ENCODE measurements at places on chromosomes 4 and X.

DNA sequence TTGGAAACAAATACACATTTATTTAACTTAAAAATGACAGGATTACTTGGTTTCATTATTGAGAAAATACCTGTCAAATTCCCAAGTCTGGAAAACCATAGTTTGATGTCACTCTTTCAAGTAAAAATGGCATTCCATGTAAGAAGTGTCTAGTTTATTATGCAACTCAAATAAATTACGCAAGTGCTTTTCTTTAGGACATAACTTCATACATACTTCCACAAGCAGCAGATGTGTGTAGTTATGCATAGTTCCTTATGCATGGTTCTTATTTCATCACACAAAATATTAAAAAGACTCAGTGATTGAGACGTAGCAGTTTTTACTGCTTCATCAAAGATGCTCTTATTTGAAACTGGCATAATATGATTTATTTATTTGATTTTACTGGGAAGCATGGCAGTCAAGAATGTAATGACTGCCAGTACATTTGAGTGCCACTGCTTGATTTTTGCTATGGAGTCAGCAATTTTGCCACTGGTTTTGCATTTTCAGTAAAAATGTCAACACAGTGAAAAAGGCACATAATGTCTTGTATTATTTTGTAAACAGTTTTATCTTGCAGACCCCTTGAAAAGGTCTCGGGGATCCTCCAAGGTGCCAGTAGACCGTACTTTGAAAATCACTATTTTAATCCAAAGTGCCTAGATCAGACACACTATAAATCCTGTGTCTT lies 62.1 kb downstream of the CLCN3 start:
- no peak for DNase-seq

DNA sequence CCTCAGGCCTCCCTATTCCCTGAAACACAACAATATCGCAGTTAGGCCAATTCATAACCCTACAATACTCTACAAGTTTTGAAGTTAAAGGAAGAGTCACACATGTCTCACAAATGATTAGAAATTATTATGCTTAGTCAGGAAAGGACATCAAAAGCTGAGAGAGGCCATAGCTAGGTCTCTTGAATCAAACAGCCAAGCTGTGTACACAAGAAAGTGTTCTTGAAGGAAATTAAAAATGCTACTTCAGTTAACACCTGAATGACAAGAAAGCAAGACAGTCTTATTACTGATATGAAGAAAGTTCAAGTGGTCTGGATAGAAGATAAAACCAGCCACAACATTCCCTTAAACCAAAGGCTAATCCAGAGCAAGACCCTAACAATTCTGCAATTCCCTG lies 23.6 kb upstream of the GUCY1A1 start:
- DNase-seq = no peak

DNA sequence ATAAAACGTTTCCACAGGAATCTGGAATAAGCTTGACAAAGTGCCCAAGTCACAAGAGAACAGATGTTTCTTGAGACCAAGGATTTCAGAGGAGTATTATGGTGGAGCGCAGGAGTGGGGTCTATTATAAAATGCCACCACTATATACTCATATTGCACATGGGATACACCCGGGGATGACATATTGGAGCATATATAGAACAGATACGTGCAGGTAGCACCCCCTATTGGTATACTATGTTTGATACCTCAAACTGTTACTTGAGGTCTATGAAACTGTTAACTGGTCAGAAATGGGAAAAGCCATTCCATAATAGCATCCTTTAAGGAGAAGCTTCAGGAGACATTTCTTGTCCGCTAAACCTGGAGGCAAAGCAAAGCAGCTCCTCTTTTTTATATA lies 86.0 kb downstream of the PCYT1B start:
- DNase-seq = no peak

- no peak for DNase-seq
These were observed 11.8 kb upstream of the HPGDS start for GRCh38 chr4:94354474-94354896.

GRCh38 chr4:138671106-138671505 lies 344.5 kb upstream of the NOCT start:
- DNase-seq = no peak

DNA sequence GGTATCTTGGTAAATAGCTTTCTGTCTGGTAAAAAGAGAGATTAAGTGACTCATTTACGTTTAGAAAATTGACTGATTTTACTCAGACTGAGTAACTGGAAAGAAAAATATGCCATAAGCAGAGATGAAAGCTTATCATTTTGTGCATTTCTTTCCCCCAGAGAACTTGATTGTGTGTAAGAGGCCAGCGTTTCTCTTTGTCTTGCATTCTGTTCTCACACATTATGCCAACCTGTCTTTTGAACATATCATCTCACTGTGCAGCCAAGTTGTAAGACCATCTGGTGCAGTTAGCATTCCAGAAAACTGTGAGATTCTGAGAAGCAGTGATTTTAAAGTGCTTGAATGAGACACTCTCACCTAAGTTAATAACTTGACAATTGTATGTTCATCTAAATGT lies 651.3 kb downstream of the TECRL start:
- no peak for DNase-seq

- DNase-seq = no peak
These were observed 19.1 kb downstream of the CCSER1 start for GRCh38 chr4:90146306-90146705.

GRCh38 chrX:102154218-102154860 lies 1.4 kb downstream of the BEX5 start:
- DNase-seq = no peak

- DNase-seq = no peak
These were observed 37.4 kb downstream of the MID1 start for GRCh38 chrX:10582945-10583344.

DNA sequence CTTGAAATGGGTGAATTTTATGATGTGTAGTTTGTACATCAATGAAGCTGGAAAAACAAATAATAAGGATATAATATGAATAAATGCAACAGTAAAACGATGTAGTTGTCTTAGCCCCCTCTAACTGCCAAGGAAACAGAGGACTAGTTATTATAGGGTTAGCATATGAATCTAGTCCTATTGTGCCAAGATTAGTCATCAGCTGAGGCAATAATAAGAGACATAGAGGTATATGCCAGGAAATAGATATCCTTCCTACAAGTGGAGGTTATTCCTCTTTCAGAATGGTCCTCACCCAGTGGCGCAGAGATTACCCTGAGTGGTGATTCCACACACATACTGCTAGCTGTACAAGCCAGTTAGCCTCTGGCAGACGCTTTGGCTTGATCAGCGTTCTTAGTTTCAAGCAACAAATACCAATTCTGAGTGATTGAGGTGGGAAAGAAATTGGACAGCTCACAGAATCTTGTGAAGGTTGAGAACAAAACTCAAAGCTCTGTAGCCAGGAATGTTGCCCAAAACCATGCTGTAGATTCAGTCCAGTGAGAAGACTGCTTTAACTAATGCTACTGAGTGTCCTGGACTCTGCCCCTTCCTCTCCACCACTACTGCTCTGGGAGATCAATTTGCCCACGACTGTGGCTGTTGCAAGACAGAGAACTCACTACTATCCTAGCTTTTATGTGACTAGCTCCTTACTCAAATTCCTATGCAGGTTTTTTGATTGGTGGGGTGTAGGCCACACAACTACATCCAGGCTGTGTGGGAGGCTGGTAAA lies 27.0 kb upstream of the ZNF280C start:
- no peak for DNase-seq

- DNase-seq = no peak
These were observed 1343.8 kb upstream of the IGFBP7 start for GRCh38 chr4:58453956-58454355.

- DNase-seq = no peak
These were observed 21.9 kb downstream of the COQ2 start for GRCh38 chr4:83262682-83263081.

- no peak for DNase-seq
These were observed 6.5 kb downstream of the TIFA start for GRCh38 chr4:112279025-112279881.

- DNase-seq = no peak
These were observed 92.6 kb upstream of the NLRP2B start for GRCh38 chrX:57772637-57773036.

- no peak for DNase-seq
These were observed 54.0 kb downstream of the SOD3 start for GRCh38 chr4:24849351-24849750.

- DNase-seq = no peak
These were observed 69.4 kb downstream of the KCNIP4 start for GRCh38 chr4:21879187-21879586.

GRCh38 chrX:148788449-148788848 lies 288.0 kb downstream of the AFF2 start:
- no peak for DNase-seq

DNA sequence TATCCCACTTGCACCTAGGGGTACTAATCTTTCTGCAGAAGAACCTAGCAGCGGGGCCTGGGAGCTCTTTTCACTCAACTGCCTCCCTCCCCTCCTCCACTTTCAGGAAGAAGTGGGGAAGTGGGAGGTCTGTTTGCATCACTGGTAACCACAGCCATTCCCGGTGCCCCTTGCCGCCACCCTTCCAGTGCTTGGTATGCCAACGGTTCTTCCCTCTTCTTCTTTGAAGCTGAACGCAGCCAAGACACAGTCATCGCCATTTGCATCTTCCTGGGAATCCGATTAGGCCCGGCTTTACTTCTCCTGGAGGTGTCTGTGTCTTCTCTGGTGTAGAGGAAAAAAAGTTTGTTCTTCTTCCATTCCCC lies 47.2 kb upstream of the RBPJ start:
- no peak for DNase-seq

DNA sequence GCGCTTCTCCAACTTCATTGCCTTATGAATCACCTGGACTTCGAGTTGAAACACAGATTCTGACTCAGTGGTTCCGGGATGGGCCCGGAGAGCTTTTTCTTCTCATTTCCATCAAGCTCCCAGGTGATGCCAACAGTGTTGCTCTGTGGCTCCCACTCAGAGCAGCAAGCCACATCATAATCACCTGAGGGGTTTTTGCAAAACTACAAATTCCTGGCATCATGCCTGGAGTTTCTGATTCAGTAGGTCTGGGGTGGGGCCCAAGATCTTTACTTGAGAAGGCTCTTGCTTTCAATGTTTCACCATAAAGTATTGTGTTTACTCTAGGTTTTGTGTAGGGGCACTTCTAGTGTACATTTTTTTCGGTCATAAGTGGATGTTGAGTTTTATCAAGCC lies 7.0 kb downstream of the MTM1 start:
- DNase-seq = peak; percentile 32

DNA sequence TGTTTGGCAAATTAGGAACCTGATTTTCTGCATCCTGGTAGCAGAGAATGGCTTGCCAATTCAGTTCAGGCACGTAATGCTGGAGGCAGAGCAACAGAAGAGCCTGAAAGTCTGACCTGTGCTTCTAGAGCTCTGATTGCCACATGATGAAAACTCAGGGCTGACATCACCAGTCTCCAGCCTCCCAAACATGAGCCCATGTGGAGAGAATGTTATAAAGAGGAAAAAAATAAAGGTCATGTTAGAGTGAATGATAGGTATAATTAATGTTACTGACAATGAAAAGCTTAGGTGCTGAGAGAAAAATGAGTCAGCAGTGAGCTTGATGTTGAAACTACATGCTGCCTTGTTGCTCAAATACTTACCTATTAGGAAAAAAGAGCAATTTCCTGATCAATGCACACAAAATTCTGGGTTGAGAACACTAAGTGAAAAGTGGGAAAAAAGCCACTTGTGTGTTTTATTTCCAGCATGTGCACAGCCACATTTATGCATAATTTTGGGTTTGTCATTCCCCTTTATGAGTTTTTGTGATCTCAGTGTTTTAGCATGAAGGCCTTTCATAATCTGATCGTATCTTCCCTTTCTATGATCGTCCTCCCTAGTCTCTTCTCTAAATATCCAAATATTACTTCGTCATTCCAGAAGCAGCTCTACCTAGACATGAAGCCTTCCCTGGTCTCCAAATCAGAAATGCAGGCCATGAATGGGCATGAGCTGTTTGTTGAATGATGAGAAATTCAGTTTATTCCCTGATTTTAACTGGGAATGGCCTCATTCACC lies 113.3 kb upstream of the CPEB2 start:
- no peak for DNase-seq

- DNase-seq = no peak
These were observed 489.2 kb upstream of the CTSO start for GRCh38 chr4:156442912-156443311.

- no peak for DNase-seq
These were observed 600 bp downstream of the RADX start for GRCh38 chrX:106612393-106612763.

DNA sequence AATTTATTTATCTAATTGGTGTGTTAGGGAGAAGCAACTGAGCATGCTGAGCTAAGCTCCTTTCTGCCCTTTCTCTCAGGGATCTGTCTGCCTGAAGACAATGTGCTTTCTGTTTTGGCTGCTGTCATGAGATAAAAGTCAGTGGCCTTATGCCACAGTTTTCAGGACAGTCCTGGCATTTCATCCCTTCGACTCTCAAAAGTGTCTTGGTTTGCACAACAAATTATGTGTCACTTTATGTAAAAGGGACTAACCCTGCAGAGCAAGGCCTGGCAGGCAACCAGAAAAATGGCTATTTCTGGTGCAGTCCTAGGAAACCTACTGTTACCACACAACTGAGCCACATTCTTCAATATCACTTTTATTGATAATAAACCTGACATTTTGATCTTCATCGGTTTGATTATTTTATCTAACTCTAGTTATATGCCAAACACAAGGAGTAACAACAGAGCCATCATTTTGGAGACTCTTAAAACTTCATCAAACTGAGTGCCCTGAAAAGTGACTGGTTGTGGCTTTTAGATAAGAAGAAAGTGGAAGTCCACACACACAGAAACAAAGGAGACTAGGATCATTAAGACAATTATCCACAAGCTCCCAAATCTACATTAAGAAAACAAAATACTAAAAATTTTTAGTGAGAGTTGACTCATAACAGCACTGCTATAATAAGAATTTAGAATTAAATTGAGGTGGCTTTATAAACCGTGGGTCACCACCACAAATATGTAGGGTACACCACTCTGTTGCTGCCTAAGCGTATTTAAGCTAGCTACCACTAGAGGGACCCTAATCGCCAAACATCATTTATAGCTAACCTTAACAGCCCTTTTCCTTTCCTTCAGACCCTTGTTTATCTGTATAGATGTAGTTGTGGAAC lies 95.9 kb upstream of the PTPN13 start:
- no peak for DNase-seq

GRCh38 chrX:49230500-49231232 lies 2.5 kb downstream of the CACNA1F start:
- DNase-seq = peak; percentile 33

DNA sequence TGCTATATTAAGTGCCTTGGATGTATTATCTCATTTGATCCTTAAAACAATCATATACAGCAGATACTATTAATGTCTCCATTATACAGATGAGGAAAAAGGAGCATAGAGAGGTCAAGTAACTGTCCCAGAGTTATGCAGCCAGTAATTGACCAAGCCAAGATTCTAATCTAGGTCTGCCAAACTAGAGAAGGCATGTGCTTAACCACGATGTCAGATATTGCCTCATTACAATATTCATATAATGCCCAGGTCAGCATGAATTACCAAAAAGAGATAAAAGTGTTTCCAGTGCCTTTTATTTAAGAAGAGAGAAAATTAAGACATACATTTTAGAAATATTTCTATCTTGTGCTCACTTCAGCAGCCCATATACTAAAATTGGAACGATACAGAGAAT lies 7.1 kb downstream of the ARHGEF6 start:
- no peak for DNase-seq

GRCh38 chrX:9902656-9903055 lies 64.5 kb upstream of the CLDN34 start:
- no peak for DNase-seq

Data from activated CD8-positive, alpha-beta memory T cell treated with anti-CD3 and anti-CD28 coated beads for 1 hour (primary cell).